ENCODE measurements at places on chromosomes 7 and 10.
A peak's percentile ranks its signal among the peaks of the same experiment; 100 is the strongest.

DNA sequence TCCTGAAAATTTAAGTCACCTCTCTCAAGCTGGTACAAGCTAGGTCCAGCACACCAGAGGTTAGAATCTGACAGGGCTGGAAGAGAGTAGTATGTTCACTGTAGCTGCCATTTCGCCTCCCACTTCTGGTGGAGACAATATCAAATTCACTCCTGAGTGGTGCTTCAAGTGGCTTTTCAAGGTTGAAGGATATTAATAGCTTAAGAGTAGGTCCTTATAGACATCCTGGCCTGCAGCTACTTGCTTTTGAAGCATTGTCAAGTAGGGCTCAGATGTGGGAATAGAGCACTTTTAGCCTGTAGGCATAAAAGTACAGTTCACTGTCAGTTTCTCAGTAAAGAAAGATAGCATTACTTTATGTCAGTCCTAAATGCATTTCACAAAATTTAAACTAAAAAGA is 270.5 kb upstream of the PLPP4 start:
- DNase-seq: no peak

GRCh38 chr7:40808378-40808942 is 673.7 kb downstream of the SUGCT start:
- DNase-seq: peak; percentile 31

DNA sequence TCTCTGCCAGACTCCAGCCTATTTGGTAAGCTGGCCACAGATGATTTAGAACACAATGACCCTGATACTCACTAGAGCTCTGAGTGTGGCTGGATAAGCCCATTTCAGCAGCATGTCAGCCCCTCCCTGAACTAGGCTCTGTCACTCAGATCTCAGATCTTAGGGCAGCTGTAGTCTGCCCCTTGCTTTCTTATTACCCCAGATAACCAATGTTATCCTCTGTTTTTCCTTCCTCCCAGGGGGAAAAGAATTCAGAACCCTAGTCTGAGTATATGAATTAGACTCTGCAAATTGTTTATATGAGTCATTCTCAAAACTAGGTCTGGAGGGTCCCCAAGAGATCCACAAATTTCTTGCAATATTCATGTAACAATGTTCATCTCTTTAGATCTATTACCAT is 286.2 kb downstream of the KCNMA1 start:
- DNase-seq: no peak

GRCh38 chr7:33379891-33380525 is 250.6 kb downstream of the BBS9 start:
- DNase-seq: no peak

- no peak for DNase-seq
These were observed 60.4 kb downstream of the MEOX2 start for GRCh38 chr7:15626041-15626440.

GRCh38 chr10:122051609-122052385 is 62.8 kb downstream of the TACC2 start:
- DNase-seq: peak; percentile 72

- peak; percentile 57 for DNase-seq
These were observed 19.3 kb downstream of the NEURL1 start for GRCh38 chr10:103512591-103513379.

- DNase-seq: no peak
These were observed 12.5 kb upstream of the LIPK start for GRCh38 chr10:88693392-88694020.

DNA sequence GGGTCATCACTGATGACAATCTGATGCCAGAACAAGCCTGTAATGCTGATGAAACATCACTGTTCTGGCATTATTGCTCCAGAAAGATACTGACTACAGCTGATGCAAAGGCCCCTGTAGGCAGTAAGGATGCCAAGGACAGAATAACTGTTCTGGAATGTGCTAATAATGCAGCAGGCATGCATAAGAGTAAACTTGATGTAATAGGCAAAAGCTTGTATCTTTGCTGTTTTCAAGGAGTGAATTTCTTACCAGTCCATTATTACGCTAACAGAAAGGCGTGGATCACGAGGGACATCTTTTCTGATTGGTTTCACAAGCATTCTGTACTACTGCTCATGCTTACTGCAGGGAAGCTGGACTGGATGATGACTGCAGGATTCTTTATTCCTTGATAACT is 18.7 kb downstream of the LCOR start:
- no peak for DNase-seq

DNA sequence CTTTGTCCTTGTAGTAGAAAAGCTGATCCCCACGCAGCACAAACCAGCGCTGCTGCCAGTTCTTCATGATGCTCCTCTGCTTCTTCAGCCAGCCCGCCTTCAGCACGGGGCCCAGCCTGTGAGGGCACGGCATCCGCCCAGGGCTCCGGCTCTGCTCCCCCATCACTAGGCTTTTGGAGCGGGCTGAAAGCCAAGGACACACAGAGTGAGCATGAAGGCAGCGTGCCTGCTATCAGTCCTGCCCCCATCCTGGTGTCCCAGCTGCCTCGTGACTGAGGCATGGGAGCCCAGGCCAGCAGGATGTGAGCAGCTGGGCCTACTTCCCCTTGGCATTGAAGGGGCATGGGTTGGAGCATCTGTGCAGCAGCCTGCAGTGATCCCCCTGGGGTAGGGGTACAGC is 21.9 kb downstream of the ARHGAP22 start:
- no peak for DNase-seq

GRCh38 chr10:100873146-100873826 is 39.5 kb upstream of the SLF2 start:
- DNase-seq: no peak

DNA sequence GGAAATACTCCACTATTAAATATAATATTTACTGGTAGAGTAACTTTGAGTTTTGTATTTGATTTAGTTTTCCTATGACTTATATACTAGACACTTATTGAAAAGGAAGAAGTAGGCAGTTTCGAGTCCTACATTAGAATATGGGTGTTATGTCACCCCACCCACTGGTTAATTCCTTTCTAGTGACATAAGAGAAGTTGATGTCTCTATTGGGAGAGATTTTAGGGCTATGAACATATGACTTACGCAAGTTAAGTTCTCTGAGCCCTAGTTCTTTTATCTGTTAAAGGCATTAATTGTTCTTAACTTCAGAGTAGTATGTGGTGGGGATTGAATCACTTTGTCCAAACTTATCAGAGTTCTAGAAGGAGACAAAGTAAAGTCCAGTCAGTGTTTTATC is 30.5 kb downstream of the CPED1 start:
- DNase-seq: no peak

DNA sequence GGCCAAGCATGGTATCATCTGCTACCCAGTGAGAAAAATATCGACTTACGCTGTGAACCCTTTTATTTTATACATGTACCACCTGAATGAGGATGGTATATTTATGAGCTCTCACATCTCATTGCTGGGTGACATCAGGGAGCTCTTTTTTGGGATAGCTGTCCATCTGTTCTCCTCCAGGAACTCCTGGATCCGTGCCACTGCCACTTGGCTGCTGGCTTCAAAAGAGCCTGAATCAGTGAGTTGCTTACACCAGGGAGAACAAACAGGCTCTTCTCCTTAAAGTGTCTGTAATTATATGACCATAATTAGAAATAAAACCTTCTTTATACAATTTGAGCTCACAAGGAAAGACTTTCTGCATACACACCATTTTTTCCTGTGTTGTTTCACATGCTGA is 106.2 kb downstream of the KAT6B start:
- DNase-seq: no peak

DNA sequence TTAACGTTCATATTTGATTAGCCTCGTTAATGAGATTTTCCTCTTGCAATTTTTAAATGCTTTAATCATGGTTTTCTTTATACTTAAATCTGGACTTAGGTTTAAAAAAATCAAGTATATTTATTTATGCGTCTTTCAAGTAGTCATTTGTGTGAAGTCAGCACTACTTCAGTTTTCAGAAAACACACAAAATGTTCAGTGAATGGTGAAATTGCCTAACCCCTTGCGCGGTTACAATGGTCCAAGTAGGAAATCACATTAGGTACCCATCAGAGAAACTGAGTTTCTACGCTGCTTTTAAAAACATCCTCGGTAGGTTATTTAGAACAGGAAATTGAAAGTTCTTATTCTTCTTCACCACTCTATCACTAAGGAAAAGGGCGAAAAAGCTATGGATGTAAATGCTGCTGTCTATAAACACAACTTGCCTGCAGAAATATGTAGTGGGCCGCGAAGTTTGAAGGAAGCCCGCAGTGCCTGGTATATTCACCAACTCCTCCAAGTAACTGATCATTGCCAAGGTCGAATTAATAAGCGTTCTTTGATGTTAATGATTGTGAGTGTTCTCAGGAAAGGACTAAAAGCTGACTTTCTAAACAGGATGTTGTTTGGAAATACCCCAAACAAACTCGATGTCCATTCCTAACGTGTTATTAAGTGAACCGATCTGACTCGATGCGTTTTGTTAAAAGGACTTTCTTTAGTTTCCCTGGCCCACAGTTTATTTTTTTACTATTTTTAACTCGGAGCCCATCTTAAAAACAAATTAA is 1.0 kb downstream of the SYPL1 start:
- peak; percentile 25 for DNase-seq

DNA sequence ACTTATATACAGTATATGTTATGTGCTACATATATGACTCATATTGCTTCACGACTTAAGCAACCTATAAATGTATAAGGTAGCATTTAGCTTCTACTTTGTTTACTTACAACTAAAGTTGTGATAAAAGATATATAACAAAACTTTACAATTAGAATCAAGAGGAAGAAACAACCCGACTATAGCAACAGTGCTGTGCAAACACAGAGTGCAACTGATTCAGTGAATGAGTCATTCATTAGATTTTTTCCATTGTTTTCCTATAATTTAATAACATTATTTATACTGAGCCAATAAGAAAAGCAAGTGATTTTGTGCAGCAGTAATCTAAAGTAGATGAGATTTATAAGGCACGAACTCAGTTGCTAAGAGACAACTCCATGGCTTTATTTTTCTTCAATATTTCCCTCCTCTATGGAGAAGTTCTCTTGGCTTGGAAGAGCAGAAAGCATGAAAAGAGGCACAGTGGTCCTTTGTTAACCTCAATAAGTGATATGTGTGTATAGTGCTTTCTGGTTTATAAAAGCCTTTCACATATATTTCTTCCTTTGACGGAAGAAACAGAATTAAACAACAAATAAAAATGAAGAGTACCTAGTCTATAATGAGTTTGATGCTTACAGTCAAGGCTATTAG is 19.8 kb downstream of the CEP41 start:
- DNase-seq: no peak

DNA sequence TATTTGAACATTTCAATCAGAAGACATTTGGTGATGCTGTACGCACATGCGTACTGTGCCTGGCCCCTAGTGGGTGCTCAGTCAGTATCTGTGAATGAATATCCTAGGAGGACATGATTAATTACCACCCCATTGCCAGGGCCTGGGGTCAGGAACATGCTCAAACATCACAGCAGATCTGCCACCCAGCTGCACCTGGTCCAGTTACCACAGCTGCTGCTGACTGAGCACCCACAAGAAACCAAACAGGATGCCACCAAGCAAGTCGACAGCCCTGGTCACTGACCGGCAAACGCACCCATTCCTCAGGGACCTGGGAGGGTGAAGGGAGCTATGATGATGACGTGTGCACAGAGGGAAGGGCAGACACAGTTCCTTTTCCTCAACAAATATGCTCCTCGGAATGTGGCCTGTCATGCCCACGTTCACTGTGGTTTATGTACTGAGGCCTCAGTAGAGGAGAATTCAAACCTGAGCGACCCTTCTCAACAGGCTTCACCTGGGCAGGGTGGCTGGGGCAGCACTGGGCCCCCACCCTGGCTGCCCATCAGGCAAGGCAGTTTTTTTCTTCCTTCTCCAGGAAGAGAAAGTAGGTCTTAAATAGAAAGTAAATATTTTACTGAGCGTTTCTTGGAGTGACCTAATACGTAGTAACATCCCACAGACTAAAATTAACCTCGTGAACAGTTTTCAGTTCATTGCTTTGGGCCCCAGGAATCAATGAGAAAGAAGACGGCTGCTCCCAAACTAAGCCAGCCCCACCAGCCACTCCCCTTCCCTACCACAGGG is 13.4 kb downstream of the CTBP2 start:
- DNase-seq: peak; percentile 45

DNA sequence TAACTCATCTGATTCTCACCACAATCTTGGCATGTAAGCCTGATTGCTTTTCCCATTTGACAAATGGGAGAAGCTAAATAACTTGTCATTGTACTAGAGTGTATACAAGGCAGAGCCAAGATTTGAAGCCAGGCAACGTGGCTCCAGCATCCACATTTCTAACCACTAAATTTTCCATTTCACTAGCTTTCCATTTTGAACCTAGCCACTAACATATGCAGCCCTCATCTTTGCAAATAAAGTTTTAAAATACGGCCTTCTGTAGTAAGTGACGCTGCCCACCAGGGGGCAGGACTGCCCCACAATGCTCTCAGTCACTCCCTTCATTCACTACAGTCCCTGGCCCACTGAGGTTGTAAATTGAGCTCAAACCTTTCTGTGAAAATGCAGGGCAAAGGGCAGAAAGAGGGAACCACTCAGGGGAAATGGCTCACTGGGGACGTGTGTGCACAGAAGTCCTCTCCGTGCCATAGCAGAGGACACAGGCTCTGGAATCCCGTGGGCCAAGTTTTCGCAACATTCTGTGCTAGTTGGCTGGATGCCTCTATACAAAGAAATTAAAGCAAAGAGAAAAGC is 315.7 kb downstream of the TNS3 start:
- peak; percentile 80 for DNase-seq

GRCh38 chr7:151704299-151704959 is 172.5 kb downstream of the PRKAG2 start:
- no peak for DNase-seq

DNA sequence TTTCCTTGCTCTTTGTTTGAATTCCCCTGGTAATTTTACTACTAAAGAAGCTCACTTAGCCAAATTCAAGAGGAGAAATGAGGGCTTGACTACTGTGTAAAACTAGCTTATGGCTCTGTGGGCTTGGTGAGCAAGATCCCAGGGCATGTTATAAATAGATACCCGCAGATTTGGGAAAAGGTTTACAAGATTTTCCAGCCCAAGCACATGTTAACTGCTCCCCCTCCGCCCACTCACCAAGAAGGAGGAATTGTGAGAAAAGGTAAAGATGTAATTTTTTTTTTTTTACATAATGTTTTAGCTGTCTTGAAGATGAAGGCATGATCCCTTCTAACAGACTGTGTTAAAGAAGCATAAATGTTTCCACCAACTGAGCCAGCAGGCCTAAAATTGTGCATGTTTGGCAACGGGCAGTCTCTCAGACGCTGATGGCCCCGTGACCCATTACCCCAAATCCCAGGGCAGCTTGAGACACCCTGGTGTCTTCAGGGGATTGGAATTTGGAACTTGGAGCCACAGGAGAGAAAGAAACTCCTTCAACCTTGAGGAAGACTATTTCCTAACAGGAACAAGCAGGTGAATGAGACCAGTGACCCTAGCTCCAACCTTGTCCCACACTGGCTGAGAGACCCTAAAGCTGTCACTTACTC is 429.8 kb upstream of the CELF2 start:
- DNase-seq: no peak

DNA sequence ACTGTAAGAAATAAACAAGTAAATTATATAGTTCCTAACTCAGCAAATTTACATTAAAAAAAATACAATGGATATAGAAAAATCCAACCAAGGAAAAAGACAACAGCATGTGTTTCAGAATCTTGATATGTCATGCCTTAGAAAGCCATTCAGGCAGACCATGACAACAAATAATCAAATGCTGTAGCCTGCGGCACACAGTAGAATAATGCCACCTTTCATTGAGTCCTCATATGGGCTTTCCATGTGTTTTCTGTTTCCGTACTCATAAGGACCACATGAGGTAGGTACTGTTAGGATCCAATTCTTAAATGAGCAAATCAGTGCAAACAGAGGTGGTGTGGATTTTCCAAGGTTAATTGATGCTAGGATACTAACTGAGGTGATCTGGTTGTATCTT is 138.6 kb downstream of the CUBN start:
- DNase-seq: no peak

- no peak for DNase-seq
These were observed 18.6 kb downstream of the KCP start for GRCh38 chr7:128891942-128892269.
